ENCODE measurements at places on chromosomes 16 and 17.

GRCh38 chr17:46879101-46879500, 27.7 kb downstream of the WNT9B start:
- no peak for DNase-seq

DNA sequence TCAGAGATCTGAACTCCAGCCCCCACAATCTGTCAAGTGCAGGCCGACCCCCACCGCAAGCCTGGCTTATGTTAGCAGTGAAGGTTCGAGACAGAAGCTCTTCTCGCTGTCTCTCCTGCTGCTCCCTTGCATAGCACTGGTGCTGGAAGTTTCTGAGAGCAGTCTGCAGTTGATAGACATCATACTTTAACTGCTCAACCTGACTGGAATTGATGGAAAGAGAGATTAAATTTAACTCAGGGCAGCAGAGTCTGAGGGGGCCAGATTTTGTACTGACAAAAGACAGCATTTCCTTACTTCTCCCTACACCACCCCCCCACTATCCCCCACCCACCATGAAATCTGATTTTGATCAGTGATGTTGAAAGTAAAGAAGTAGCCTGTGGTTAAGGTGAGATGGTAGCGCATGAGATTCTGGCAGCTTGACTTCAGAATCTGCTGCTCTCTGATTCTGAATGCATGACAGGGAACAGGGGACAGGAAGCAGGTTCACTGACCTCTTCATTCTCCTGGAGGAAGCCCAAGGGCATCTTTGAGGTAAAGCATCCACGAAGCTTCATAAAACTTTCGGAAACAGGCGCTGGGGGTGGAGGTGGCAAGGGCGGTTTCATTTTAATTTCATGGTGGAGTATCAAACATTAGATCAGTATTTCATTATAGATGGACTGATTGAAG, 44.3 kb upstream of the TMEM97 start:
- no peak for DNase-seq

- no peak for DNase-seq
These were observed 110.5 kb downstream of the HS3ST2 start for GRCh38 chr16:22924492-22924891.

- no peak for DNase-seq
These were observed 32.7 kb downstream of the LITAF start for GRCh38 chr16:11554053-11554452.

DNA sequence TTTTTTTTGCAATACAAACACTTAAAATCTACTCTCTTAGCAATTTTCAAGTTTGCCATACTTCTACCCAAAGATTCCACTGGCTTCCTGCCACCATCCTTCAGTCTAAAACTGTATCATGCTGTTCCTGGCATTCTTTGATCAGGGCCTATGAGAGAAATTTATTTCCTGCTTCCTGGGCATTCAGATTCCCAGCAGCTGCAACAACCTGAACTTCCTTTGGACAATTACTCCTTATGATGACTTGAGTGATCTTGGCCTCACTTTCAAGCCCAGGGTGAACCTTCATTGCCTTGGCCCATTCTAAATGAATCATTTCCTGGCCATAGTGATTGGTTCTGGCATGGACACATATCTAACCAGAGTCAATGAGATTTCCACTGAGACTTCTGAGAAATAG, 18.0 kb upstream of the MON1B start:
- DNase-seq = no peak

DNA sequence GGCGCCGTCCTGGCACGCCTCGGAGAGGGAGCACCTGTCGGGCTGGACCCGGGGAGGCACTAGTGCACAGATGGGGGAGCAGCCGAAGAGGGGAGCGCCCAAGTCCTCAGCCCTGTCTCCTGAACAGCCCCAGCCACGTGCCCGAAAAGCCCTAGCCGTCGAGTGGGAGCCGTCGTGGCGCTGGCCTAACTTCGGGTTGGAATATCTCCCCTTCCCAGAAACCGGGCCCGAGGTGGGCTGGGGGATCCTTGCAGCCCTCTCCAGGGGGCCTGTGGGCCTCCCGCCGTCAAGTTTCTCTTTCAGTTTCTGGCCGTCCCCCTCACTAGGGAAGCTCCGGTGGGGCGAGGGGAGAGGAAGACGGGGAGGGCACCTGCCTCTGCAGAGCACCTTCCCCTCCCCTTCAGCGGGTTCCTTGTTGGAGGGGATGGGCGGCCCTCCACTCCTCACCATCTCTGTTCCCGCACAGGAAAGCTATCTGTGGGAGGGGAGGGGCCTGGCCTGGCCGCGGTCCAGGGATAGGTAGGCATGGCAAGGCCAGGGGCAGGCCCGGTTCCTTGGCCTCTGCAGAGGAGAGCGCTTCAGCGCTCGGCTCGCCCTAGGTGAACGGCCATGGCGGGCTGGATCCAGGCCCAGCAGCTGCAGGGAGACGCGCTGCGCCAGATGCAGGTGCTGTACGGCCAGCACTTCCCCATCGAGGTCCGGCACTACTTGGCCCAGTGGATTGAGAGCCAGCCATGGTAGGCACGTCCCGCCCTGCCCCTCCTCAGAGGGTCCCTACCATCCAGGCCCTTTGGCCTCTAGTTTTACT, 709 bp downstream of the STAT5A start:
- no peak for DNase-seq

GRCh38 chr17:10616502-10617119, 40.5 kb downstream of the MYH3 start:
- peak; percentile 38 for DNase-seq

DNA sequence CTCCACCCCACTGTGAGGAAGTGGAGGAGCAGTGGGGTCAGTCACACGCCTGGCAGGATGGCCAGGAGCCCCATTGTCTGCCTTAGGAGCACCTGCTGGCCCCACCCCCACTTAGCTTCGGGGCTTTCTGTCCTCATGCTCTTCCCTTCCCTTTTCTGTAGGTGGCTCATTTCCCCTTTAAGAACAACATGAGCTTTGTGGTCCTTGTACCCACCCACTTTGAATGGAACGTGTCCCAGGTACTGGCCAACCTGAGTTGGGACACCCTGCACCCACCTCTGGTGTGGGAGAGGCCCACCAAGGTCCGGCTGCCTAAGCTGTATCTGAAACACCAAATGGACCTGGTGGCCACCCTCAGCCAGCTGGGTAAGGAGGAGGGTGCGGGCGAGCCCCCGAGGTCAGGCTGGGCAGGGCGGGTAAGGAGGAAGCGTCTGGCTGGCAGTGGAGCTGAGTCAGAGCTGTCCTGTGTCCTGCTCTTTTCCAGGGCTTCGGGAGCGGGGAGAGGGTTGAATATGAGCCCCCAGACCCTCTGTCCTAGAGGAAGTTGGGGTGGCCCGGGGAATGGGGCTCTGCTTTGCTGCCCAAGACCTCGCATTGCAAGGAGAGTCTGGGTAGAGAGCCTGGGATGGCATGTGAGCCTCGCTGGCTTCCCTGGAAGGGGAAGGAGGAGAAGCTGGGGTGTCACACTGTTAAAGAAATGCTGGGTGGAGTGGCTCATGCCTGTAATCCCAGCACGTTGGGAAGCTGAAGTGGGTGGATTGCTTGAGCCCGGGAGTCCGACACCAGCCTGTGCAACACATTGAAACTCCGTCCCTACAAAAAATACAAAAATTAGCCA, 9.2 kb upstream of the SERPINF1 start:
- no peak for DNase-seq

GRCh38 chr16:56817056-56817455, 48.0 kb upstream of the SLC12A3 start:
- DNase-seq = no peak

DNA sequence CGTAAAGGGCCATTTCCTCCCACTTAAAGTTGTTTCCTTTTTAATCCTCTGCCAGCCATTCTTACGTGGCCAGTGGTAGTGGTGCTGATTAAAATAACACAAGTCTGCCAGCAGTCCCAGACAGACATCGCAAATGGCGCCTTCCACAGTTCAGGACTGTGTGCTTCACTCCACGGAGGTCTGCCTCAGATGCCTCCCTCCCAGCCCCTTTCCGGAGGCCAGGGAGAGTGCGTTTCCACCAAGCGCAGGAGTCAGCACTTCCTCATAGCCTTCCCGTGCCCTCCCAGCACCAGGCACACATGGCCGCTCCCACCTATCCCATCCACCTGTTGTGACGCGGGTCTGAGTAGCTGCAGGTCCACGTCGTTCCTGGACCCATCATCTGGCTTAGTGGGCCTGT, 205.6 kb downstream of the RPTOR start:
- no peak for DNase-seq

- peak; percentile 53 for DNase-seq
These were observed 2.1 kb downstream of the RHBDL1 start for GRCh38 chr16:677316-678190.

GRCh38 chr17:5281814-5282641, at the start of gene RABEP1:
TSS of gene RABEP1 (plus strand) at chr17:5282284. CDS start at chr17:5282487, 203 bp downstream.
- DNase-seq = peak; percentile 87

DNA sequence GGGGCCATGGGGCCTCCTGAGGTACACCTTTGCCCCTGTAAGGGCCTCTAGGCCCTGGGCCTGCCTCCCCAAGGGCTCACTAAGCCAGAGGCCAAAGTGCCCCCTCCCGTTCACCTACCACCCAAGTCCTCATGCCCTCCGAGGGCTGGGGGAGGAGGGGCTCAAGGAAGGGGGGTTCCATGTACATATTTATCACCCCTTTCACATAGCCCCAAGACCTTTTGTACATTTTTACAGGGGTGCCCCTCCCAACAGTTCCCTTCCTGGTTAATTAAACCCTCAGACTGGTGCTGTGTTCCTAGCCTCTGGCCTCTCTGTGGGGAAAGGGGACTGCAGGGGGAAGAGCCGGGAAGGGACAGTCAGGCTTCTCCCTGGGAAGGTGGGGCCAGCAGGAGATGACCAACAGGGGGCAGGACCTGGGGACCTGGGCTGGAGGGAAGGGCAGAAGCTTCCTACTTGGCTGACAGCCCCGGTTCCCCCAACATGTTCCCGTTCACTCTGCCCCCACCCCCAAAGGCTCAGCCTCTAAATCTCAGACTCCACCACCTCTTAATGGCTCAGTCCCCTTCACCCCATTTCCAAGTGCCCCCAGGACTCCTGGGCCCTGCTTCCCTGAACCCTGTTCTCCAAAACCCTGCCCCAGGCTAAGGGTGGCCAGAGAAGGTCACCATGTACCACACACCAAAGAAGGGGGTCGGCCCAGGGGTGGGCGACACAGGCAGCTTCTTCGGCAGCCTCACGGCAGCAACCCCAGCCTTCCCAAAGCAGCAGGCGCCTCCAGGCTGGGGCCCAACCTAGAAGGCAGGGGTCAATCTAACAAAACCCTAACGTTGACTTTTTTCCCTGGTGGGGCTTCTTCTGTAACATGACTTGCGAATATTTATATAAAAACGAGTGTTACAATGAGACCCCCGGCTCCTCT, 11.9 kb downstream of the FBRS start:
- DNase-seq = no peak

DNA sequence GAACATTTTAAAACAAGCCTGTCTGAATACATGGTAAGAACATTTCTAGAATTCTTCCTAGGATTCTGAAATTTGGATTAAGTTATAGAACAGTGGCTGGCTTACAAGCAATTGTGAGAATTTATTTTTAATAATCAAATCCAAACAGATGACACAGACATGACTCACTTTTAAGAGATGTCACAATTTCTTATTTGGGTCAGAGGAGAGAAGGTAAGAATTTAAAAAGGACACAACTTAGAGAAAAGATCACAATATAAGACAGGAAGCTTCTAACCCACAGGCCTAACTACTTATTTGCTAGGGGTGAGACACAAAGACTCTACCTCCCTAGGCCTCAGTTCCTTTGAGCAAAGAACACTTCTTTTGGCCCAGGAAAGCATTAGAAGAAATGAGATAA, 32.7 kb downstream of the ZZEF1 start:
- no peak for DNase-seq

DNA sequence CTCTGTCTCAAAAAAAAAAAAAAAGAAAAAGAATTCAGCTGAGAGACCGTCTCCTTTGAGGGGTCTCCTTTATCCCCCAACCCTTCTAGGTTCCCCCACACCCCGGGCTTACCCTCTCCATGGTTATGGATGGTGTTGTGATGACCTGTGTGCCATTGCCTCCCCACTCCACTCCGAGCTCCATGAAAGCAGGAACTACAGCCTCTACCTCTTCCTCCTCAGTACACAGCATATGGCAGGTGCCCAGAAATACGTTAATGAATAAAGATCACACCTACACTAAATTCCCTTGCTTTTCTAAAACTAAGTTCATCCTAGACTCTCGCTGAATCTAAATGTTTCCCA, 17.2 kb downstream of the COPRS start:
- DNase-seq = no peak

- DNase-seq = no peak
These were observed 48.4 kb downstream of the MPRIP start for GRCh38 chr17:17090642-17091103.

DNA sequence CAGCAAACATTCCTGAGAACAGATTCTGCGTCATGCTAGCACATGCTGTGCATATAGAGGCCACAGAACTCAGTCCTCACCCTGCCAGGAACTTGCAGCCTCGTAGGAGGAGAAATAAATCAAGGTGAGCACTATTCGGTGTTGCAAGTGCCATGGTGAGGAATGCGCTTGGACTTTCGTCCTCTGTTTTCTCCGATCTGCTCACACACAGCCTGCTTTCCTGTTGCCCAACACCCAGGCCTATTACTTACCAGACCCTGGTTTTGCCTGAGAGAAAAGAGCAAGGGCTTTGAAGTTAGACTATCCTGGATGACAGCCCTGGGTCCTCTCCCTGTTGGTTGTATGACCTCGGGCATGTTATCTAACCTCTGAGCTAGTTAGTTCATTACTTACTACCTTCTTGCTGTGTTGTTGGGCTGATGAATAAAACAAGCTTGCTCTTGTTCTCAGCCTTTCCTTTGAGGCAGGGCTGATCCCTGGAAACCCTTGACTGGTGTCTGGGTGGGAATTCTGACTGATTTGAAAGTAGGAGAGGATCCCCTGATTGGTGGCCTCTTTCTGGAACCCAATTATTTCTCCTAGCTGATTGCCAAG, 2.9 kb downstream of the ACSF2 start:
- DNase-seq = no peak

- DNase-seq = no peak
These were observed 2.7 kb downstream of the FHOD1 start for GRCh38 chr16:67244387-67245185.

DNA sequence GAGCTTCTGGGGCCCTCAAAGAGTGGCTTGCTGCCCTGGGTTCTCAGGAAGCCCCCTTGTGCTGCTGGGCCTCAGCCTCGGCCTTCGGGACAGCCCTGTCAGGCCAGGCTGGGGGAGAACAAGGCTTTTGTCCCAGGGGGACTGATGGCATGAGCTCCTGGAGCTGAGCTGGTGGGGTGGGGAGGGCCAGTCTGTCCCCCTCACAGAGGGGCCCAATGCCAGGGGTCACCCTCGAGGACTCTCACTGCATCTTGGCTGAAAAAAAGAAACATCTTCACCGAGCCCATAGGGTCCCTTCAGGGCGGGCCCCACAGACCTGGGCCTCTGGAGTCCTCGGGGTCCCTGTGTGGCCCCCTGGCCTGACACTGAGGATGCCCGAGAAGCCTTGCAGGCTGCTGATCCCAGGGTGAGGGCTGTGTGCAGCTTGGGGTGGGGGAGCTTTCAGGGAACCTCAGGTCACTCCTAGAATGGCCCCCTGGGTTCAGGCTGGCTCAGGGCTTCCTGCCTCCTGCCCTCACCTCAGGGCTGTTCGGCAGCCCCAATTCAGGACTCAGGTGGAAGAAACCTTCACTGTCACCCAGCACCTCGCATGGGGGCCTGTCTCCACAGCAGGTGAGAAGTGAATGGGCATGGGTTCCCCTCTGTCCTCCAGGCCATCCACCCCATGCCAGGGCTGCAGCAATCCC, 90.5 kb downstream of the TNFRSF13B start:
- no peak for DNase-seq

GRCh38 chr16:87600246-87600645, 2.1 kb upstream of the JPH3 start:
- no peak for DNase-seq

- DNase-seq = peak; percentile 36
These were observed 6.3 kb downstream of the TERF2IP start for GRCh38 chr16:75653922-75654321.

- no peak for DNase-seq
These were observed 17.5 kb downstream of the PIPOX start for GRCh38 chr17:29060475-29060874.

GRCh38 chr17:13593021-13593751, 8.5 kb downstream of the HS3ST3A1 start:
- no peak for DNase-seq
